ENCODE measurements at places on chromosomes 12 and 14.

DNA sequence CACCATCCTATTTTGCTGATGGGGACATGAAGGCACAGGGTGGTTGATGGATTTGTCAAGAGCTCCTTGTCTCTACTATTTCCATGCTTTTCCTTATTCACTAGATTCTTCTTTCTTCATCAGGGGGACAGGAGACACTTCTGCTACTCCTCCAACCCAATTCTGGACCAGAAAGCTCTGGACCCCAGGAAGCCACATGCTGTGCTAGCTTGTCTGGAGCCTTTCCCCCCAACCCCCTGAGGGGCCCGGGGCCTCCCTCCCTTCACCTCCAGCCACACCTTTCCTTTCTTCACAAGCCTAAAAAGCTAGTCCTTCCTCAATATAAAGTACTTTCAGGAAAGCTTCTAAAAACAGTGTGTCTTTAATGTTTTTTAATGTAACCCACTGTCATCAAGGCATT is 75.1 kb upstream of the CAPRIN2 start:
- no peak for DNase-seq

GRCh38 chr12:46661110-46661845 is 164.5 kb downstream of the SLC38A4 start:
- DNase-seq: peak; percentile 93

- no peak for DNase-seq
Measured at GRCh38 chr12:120286768-120287490, 4.8 kb downstream of the RNU4-2 start.

DNA sequence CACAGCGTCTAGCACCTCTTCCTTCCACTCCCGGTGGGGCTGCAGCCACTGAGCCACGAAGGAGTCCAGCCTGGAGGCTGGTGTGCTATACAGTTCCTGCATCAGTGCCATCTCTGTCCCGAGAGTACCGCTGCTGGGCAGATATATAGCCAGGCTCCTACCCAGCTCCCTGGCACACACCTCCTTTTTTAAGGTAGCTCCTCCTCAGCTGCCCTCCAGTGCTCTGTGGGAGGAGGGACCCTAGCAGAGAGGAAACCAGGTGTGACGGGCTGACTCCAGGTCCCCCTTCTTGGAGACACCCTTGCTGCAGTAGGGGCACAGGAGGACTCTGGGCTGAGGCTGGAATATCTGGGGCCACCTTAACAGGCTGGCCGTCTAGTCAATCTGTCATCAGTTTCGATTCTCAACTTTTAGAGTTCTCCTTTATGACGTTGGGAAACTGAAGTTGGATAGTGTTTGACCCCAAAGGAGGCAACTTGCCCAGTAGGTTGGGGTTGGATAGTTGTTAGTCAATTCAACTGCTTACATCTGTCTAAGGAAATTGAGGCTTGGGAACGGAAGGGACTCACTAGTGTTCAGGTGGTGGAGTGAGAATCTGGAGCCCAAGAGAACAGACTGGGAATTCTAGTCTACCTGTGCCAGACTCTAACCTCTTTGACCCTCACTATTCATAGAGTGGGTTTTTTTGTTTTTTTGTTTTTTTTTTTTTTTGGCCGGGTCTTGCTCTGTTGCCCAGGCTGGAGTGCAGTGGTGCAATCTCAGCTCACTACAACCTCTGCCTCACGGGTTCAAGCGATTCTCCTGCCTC is at the start of gene OASL:
OASL (minus strand) TSS at position 386 of the 808 bp plus-strand sequence; CDS start at position 111, 275 bp downstream.
- DNase-seq: peak; percentile 89

DNA sequence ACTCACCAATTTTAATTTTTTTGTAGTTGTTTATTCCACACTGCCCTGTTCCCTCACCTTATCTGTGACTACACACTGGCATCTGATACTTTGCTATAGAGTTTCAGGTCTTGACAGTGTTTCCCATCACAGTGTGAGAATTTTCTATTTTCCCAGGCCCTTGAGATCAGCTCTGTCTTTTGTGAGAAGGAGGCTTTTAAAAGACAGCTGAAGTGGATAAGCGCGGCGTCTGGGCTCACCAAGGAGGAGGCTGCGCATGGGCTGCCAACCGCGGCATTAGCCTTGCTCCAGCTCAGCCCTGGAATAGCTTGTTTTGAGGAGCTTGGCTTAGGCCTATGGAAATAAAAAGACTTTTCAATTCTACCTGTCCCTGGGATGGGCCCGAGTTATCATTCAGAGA is 181.3 kb downstream of the RMST start:
- DNase-seq: no peak

- peak; percentile 96 for DNase-seq
Measured at GRCh38 chr14:85607651-85608081, 77.7 kb downstream of the FLRT2 start.

- DNase-seq: no peak
Measured at GRCh38 chr12:19095331-19095730, 34.2 kb upstream of the PLEKHA5 start.

DNA sequence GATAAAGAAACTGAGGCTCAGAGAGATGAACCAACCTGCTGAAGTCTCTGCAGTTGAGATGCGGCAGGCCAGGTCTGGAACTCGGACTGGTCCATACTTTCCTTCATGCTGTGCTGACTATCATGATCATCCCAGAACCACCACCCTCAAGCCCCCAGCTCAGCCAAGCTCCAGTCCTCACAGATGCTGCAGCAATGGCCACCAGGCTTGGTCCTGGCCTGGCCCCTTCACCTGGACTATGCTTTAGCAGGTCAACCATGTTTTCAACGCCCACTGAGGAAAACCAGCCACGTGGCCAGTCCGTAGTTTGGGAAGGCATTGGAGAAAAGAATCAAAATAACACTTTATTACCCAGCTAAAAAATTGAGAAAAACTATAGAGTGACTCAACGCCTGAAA is 1.4 kb downstream of the GPR68 start:
- no peak for DNase-seq

DNA sequence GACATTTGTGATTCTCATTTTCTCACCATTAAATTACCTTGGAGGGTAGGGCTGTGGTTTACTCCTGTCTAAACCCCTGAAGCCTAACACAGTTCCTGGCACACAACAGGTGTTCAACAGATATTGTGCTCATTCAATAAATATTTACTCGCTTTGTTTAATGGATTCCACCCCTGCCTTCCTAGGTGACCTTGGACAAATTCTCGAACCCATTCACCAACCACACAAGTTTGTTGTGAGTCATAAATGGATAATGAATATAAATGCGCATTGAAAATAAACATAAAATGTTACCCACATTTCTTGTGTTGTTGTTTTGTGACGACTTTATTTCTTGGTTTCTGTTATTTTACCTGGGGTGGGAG is 362 bp upstream of the TSFM start:
- DNase-seq: no peak

- DNase-seq: no peak
Measured at GRCh38 chr14:91964724-91965123, 17.2 kb upstream of the FBLN5 start.

- DNase-seq: no peak
Measured at GRCh38 chr14:33369041-33369440, 430.4 kb downstream of the NPAS3 start.

- no peak for DNase-seq
Measured at GRCh38 chr12:14460212-14460841, 94.8 kb downstream of the ATF7IP start.

DNA sequence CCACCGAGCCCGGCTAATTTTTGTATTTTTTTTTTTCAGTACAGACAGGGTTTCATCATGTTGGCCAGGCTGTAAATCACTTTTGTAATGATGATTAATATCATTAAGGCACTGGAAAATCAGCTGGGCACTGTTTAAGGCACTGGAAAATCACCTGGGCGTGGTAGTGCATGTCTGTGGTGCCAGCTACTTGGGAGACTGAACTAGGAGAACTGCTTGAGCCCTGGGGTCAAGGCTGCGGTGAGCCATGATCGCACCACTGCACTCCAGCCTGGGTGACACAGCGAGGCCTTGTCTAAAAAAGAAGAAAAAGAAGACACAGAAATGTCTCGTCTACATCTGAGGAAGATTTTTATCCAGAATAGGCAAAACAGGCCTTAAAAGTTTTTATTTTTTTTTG is 12.7 kb downstream of the SLC11A2 start:
- DNase-seq: no peak

- DNase-seq: no peak
Measured at GRCh38 chr12:16407346-16407745, 59.9 kb downstream of the MGST1 start.

GRCh38 chr12:116692605-116693004 is 45.3 kb downstream of the SPRING1 start:
- DNase-seq: no peak

DNA sequence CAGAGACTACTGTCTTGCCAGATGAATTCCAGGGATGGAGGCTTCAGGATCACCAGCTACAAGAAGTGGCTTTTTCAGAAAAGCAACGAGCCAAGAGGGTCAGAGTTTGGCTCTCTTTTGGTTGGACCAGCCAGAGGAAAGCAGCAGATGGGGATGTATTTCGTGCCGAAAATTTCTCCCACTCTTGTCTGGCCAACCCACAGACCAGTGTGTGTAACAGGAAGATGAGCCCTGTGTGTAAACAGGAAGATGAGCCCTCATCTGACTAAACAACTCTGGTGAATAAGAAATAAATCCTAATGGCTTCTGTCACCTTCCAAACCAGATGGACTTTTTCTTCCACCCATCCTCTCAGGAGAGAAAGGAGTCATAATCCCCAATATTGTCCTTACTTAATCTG is 13.1 kb downstream of the GPR68 start:
- DNase-seq: peak; percentile 54

GRCh38 chr12:55001198-55001868 is 16.8 kb upstream of the TESPA1 start:
- no peak for DNase-seq

DNA sequence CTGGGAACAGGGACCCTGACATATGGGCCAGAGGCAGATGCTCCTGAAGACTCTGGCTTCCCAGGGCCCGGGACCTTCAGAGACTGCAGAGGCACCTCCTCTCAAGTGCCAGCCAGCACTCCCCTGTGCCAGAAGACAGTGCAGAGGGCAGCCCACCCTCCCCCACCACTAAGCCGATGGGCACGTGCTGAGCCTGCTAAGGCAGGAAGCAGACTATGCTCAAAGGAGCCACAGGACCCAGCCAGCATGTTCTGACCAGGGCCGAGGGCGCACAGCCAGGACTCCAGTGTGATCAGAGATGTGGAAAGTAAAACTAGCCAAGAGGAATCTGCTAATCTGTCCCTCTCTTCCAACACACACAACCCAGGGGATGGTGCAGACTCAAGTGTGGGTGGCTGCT is 29.8 kb downstream of the DIO3 start:
- DNase-seq: no peak

- DNase-seq: peak; percentile 80
Measured at GRCh38 chr12:55188974-55189556, 31.8 kb upstream of the OR10A7 start.

DNA sequence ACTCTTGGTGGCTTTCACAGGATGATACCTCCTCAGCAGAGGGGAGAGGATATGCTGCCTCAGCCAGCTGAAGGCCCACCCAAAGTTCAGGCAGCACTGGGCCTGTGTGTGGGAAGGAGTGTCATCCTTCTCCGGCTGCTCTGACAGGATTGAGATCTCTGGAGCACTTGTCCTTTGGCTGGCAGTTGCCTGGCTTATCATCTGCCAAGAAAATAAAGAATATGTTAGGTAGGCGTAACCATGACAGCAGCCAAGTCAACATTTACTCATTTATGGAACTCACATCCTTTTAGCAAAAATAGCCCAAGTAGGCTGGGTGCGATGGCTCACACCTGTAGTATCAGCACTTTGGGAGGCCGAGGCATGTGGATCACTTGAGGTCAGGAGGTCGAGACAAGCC is 68.5 kb downstream of the PPFIBP1 start:
- peak; percentile 88 for DNase-seq

GRCh38 chr12:31586728-31587127 is 4.2 kb downstream of the DENND5B start:
- DNase-seq: no peak

- peak; percentile 65 for DNase-seq
Measured at GRCh38 chr14:88613552-88614010, 50.7 kb downstream of the ZC3H14 start.

DNA sequence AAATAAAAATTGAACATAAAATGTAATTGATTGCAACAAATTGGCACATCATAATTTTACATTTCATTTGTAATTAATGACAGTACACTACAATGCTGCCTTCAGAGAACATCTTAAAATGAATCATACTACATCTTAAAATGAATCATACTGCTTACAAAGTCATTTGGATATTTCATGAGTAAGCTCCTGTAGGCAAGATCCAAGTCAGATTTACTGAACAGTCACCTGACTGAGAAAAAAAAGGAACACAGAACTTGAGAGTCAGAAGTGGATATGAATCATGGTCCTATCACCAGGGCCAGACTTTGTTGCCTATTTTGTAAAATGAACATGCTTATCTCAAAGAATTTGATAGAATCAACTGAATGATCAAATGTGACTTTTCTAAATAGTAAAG is 32.7 kb upstream of the FBLN5 start:
- peak; percentile 97 for DNase-seq

- no peak for DNase-seq
Measured at GRCh38 chr14:37147310-37147880, 25.0 kb downstream of the SLC25A21 start.

DNA sequence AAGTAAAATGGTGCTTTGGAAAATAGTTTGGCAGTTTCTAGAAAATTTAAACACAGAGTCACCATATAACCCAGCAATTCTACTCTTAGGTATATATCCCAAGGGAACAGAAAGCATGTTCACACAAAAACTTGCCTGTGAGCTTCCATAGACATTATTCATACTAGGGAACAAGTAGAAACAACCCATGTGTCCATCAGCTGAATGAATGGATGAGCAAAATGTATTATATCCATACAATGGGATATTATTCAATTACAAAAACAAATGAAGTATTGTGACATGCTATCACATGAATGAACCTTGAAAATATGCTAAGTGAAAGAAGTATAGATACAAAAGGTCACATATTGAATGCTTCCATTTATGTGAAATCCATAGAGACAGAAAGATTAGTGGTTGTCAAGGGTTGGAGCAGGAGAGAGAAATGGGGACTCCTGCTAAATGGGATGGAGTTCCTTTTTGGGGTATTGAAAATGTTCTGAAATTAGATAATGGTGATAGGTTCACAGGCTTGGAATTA is 7.9 kb downstream of the SLC10A1 start:
- no peak for DNase-seq

DNA sequence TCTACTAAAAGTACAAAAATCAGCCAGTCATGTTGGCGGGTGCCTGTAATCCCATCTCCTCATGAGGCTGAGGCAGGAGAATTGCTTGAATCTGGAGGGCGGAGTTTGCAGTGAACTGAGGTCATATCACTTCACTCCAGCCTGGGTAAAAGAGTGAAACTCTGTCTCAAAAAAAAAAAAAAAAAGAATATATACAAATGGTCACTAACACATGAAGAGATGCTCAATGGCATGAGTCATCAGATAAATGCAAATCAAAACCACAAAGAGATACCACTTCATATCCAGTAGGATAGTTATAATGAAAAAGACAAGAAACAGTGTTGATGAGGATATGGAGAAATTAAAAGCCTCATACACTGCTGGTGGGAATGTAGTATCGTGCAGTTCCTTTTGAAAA is 33.6 kb upstream of the METAP2 start:
- DNase-seq: peak; percentile 35

GRCh38 chr12:113641426-113642030 is 169.9 kb upstream of the LHX5 start:
- DNase-seq: no peak

GRCh38 chr14:100818221-100818699 is 7.7 kb upstream of the MEG3 start:
- DNase-seq: no peak

- no peak for DNase-seq
Measured at GRCh38 chr14:89531661-89532335, 114.8 kb upstream of the FOXN3 start.

GRCh38 chr12:2161473-2161872 is 108.7 kb downstream of the CACNA1C start:
- DNase-seq: peak; percentile 84

GRCh38 chr14:72600551-72601330 is 293.2 kb downstream of the DPF3 start:
- DNase-seq: no peak
